Activated naive CD4-positive, alpha-beta T cell (primary cell): ENCODE measurements at places on chromosomes 2 and 18.

- no peak for DNase-seq
Observed at GRCh38 chr2:204901591-204901990, 356.3 kb downstream of the PARD3B start.

GRCh38 chr2:11656671-11657101, 13.3 kb downstream of the NTSR2 start:
- DNase-seq = no peak

DNA sequence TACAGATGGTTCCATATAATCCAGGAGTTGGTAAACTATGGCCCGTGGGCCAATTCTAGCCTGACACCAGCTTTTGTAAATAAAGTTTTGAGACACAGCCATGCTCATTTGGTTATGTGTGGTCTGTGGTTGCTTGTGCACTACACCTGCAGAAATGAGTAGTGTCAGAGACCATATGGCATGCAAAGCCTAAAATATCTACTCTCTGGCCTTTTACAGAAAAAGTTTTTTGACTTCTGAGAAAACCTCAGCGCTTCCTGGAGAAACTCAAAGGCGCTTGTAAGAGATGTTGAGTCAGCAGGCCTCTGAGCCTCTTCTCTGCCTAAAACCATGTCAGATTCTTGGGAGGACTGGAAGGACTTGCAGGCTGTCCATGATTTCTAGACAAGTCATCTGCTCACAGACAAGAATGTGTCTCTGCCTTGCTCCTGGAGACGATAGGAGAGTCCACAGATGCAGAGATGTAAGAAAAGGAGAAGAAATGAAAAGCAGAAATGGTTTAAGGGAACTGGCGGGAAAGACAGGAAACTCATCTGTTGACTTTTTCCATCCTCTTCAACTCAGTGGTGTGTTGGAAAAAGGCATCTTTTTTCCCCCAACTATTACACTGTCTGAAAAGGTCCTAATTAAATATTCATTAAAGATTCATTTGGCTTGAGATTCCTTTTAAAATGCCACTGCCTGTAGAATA, 5.2 kb downstream of the TTC39C start:
- DNase-seq = no peak

DNA sequence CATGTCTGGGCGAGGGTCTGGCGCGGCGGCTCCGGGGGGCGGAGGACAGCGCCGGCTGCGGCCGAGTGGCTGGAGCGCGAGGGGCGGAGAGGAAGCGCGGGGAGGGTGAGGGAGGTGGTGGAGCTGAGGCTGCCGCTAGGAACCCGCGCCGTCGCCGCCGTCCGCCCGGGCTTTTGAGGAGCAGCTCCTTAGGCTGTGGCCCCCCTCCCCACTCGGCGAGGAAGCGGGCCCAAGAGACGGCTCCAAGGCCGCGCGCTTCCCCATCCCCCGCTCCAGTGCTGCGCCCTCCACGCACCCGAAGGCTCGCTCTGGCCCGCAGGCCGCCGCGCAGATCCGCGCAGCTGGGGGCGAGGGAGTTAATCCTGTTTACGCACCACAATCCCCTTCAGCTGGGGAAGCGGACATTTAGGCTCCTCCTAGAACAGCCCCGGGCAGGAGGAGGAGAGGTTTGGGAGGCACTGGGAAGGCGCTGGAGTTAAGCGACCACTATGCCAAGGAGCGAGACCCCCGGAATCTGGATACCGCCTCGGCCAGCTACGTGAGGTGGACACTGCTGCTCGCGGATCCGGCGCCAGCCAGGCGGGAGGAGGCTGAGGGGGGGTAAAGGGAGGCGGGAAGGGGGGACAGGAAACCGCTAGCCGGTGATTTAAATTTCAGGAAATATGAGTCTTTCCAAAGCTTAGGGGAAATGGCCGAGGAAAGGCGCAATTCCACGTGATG, at the start of gene CNRIP1:
Gene CNRIP1, minus strand, starts transcription at position 552 of the 720 bp plus-strand sequence. Its CDS starts 549 bp downstream, at position 3.
- DNase-seq = no peak

- DNase-seq = no peak
Observed at GRCh38 chr2:9765611-9766531, 77.4 kb upstream of the TAF1B start.

DNA sequence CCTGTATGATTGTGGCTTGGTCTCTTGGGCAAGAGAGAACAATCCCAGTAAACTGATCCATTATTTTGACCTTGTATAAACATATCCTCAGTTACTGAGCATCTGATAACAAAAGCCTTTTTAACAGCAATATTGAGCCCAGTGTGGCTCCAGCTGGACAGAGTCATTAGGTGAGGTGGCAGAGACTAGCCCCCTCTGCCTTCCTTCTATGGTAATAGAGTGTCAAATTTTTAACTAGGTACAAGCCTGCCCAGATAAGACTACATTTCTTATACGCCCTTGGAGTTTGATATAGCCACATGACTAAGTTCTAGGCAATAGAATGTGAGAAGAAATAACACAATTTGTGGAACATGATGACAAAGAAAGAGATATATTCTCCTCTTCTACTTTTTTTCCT, 56.2 kb downstream of the HNMT start:
- DNase-seq = no peak

- no peak for DNase-seq
Observed at GRCh38 chr18:45014047-45014501, 333.4 kb downstream of the SETBP1 start.

- DNase-seq = no peak
Observed at GRCh38 chr18:11760498-11761167, 71.6 kb downstream of the GNAL start.

GRCh38 chr2:76448956-76449355, 738.2 kb upstream of the GCFC2 start:
- no peak for DNase-seq

GRCh38 chr2:218261423-218262236, 815 bp downstream of the GPBAR1 start:
- DNase-seq = no peak

DNA sequence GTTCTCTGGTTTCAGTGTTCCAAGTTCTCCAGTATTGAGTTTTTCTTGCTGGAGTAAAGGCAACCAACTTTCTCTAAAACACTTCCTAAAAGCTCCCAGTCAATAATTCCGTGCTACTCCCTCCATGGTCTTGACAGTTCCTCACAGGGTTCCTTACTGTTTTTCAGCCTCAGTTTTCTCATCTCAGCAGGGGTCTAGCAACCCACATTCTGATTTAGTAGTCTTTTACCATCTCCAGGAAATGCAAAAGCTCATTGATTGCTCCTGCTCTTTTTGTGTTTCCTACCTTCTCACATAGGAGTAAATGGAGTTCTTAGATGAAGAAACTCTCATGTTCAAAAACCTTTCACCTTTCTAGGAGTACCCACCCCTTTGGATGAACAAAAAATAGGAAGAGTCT, 978.8 kb upstream of the POU3F3 start:
- no peak for DNase-seq

DNA sequence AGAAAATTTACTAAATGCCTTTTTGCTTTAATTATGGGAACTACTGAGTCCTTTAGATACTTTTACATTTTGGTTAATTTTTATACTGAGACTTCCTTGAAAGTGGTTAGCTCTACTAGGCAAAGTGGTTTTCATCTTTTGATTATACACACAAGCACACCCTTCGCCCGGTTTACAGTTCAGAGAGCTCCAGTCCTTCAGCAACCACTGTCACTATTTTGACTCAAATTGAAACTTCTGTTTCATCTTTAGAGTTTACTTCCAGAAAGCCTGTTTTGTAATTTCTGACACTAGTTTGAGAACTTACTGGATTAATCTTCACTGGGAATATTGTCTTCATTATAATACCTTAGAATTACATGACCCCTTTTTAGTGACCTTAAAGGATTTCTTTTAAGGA, 140.3 kb upstream of the FOSL2 start:
- no peak for DNase-seq

DNA sequence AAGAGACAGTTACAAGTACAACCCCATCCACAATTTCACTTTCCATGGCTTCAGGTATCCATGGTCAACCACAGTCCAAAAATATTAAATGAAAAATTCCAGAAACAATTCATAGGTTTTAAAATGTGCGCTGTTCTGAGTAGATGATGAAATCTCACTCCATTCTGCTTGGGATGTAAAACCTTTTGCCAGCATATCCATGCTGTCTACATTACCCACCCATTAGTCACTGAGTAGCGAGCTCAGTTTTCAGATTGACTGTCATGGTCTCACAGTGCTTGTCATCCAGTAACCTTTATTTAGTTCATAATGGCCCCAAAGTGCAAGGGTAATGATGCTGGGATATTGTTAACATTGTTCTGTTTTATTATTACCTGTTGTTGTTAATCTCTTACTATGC, 40.5 kb downstream of the SMAD4 start:
- DNase-seq = no peak

DNA sequence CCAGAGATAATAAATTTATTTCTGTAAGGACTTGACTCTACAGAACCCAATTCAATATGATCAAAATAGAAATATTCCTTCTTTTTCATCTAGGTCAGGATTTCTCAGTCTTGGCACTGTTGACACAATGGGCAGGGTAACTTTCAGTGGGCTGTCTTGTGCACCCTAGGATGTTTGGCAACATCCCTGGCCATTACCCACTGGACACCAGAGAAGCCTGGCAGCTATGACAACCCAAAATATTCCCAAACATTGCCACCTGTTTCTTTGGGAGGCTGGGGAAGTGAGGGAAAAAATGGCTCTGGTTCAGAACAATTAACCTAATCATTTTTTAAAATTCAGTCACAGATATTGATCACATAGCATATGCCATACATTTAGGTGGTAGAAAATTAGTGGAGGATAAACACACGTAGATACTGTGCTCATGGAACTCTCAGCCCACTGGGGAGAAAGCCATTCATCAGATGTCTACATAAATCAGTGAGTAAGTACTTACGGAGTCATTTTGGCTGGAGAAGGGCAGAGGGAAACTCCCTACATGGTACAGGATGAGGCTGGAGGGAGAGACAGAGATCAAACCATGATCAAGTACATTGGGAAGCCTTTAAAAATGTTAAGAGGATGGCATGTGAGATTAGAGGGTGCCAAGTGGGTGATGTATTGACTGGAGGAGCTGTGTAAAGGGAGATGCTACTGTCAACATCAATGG, 718 bp upstream of the TNP1 start:
- no peak for DNase-seq

DNA sequence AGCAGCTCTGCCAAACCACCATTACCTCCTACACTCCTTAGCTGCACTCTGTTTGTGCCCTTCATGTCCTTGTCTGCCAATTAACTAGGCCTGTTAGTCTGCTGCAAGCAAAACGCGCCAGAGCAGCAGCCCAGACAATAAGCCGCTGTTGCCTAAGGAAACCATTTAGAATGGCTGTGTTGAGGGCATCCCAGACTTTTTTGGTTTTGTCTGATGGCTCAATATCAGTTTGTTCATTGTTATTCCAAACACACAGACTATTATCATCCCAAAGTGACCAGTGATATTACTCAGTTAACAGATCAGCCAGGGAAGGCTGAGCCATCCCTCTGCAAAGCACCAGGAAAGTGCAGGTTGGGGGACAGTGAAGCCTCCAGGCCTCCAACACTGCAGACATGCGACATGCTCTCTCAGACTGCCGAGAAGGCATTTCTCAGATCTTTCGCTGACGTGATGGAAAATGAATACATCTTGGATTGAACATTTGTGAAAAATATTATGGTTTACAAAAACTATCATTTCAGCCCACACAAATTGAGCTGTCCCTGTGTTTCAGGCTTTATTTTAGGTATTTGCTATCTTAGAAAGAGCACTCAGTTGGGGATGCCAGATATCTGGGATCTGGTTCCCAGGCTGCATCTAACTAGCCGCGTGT, 182.0 kb upstream of the HNRNPA3 start:
- DNase-seq = no peak

DNA sequence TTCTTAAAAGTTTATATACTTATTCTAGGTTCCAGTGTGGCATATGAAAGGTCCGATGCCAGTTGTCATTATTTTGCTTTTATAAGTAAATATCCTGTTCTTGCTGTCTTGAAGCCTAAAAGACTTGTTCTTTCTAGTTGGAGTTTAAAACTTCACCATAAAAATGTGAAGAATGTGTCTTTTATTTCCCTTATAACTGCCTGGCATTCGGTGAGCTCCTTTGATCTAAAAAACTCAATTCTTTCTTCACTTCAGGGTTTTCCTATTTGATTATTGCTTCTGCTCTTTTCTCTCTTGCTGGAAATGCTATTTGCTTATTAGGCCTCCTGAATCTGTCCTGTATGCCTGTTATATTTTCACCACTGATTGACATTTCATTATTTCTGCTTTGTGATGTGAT, 51.6 kb downstream of the TSPYL6 start:
- DNase-seq = no peak

DNA sequence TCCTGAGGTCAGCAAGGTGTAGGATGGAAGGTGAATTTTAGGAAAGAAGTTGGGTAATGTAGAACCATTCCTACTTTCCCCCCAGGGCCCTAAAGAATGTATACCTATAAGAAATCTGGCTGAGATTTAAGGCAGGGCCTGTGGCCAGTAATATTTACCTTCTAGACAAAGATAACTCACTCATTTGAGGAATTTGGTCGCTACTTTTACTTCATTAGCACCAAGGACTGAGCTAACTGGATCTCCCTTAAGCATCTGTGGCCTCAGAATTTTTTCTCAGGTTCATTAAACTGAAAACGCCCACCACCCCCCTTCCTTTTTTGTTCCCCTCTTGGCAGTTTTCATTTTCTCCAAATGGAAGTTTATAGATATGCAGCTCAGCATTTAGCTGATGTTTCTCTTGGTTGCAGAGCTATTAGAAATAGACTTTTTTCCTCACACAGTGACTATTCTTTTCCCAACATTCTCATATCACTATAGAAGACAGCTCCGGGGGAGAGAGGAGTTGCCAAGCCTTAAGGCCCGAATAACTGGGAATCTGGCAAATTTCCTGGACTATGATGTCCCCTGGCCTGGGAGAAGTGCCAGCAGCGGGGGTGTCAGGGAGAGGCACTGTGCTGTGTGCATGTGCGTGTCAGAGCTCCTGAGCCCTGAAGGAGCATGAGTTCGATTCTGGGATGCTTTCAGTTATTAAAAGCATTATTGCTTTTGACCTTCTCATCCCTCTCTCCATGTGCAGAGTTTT, 310.9 kb downstream of the PRKCE start:
- DNase-seq = no peak

- DNase-seq = no peak
Observed at GRCh38 chr2:165472922-165473321, 3.4 kb downstream of the CSRNP3 start.

- DNase-seq = no peak
Observed at GRCh38 chr2:214796911-214797310, 12.6 kb downstream of the BARD1 start.

DNA sequence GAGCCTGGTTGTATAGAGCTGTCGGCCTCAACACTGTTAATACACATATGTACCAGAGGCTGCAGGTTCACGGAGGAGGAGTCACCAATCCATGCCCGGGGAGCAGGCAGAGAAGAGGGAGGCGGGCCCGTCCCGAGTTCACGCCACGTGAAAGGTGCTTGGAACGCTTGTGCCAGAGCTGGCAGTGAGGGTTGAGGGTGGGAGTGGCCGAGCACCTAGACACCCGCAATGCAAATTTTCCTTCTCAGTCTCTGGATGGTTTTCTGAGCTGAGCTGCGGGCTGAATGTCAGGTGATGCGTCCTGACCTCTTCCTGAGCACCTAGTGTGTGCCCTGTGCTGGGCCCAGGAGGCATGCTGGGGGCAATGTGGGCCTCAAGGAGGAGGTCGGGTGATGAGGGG, 52.2 kb downstream of the ODC1 start:
- no peak for DNase-seq
